Activated CD4-positive, alpha-beta T cell treated with anti-CD3 and anti-CD28 coated beads, Interleukin-2, amount 50 U/mL, for 16 hours (primary cell): ENCODE measurements at places on chromosomes 6 and 20.

DNA sequence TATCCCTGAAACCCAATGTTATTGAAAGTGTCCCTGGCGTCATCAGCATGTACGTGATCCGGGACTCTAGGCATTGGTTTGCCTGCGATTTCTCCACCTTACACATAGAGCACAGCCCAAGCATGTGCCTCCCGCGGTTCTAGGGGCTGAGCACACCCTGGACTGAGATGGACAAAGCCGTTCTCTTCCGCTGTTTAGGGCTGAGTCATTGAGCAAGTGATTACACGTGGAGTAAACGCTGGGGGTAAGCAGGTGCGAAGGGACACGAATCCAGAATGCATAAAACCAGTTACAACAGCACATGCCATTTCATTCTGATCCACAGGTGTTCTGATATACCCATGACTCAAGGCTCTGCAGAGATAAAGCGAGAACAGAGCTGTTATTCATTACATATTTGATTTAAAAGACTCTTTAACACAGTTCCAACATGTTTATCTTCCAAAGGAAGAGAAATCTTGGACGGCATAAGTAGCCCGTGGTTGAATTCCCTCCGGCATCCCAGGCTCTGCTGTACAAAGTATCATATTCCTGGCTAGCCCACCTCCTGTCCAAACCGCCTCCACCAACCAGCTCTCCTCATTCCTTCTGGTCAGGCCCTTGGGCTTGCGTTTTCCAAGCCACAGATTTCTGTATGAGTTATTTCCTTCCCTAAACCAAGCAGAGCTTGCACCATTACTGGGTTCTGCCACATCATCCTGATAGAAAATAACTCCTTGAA is 36.1 kb upstream of the THBS2 start:
- no peak for DNase-seq

GRCh38 chr20:36252511-36252910 is 16.2 kb downstream of the AAR2 start:
- no peak for DNase-seq

- peak; percentile 83 for DNase-seq
Measured at GRCh38 chr20:19828232-19828631, 70.2 kb downstream of the RIN2 start.

- no peak for DNase-seq
Measured at GRCh38 chr20:63847237-63848002, 13.9 kb upstream of the ABHD16B start.

GRCh38 chr6:23890543-23891227 is 235.3 kb upstream of the NRSN1 start:
- DNase-seq = no peak

GRCh38 chr6:110485491-110485890 is 9.1 kb upstream of the SLC22A16 start:
- no peak for DNase-seq

- peak; percentile 28 for DNase-seq
Measured at GRCh38 chr20:63658749-63659187, 656 bp downstream of the RTEL1 start.

DNA sequence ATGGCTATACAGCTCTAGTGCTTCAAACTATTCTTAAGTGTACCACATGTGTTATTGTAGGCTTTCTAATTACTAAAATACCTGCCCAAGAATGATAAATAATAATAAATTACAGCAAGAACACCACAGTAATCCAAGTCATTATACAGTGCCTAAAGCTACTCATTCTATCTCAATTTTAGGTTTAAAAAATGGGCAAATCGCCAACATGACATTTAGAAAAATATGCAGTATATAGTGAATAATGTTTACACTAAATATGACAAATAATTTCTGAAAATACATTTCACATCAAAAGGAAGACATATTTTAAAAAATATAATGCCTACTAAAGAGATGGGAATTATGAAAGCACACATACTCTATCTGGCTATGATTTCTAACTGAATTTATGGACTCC is 91.8 kb downstream of the MAN1A1 start:
- DNase-seq = no peak

DNA sequence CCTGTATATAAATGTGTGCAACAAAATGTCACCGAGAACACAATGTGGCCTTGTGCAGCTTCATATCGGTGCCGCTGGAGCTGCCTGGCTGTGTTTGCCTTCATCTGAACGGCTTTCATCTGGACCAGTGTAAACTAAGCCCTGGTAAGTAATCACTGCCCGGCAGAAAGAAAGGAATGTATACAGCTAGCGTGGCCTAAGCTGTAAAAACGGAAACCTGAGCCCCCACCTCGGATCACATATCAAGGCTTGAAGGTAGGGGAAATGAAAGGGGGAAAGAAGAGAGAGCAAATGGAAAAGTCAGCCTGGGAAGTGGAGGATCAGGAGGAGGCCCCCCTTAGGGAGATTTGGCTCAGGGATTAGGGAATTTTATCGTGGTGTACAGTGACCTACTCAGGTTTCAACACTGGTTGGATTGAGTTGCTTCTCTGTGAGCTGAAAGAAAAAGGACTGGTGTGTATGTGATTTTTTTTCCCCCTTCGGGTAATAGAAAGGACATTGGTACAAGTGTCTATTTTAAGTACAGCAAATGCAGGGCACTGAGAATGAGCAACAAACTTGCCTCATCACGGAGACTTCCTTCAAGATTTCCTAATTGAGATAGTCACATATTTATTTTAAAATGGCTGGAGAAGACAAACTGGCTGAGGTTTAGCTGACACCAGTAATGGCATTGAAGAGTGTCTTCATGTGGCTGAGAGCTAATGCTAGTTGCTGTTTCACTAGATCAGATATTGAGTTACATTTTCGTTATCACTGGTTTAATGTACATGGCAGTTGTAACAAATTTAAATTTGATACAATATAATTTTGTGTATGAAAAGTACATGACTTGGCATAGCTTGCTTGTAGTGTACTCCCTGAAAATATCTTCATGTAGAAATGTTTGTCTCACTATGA is 3.5 kb downstream of the SOBP start:
- DNase-seq = no peak

- DNase-seq = no peak
Measured at GRCh38 chr20:47791084-47791599, 5.9 kb upstream of the SULF2 start.

- no peak for DNase-seq
Measured at GRCh38 chr6:89640804-89641203, 2.3 kb upstream of the LYRM2 start.

GRCh38 chr6:1176567-1176966 is 135.3 kb upstream of the FOXQ1 start:
- DNase-seq = no peak

GRCh38 chr6:170443151-170443662 is 109.9 kb downstream of the PSMB1 start:
- no peak for DNase-seq

DNA sequence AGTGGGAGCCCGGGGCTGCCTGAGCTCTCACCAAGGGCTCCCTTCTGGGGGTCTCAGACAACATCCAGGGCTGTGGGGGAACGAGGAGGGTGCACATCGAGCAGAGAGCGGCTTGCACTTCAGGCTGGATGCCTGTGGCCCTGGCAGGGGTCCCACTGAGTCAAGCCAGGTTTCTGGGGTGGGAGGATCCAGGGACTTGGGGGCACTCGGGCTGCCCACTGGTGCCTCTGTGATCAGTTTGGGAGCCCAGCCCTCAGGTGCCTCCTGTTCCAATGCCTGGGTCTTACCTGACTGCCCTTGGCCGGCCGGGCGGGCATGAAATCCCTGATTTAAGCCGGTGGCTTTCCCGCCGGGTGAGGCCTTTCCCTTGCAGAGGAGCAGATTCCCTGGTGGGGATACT is 470 bp downstream of the COL20A1 start:
- no peak for DNase-seq

DNA sequence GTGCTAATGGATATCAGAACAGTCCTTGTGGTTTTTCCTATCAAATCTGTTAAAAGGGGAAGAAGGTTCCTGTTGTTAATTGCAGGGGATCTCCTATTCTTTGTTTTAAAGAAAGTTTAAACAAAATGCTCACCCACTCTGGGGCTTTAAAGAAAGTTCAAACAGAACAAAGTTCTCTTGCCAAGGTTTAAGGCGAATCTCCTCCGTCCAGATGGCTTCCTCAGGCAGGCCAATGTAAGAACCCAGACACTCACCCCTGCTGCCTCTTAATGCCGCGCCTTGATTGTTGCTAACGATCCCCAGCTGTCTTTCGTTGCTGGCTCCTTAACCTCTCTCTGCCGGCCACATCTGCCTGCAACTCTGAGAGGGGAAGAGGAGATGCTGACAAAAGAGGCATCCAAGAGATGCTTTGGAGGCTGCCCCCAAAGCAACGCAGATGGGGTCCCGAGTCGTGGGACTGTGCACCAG is 235.0 kb upstream of the PRDM1 start:
- no peak for DNase-seq

GRCh38 chr20:62675156-62675876 is 33.0 kb downstream of the SLCO4A1 start:
- no peak for DNase-seq

- no peak for DNase-seq
Measured at GRCh38 chr20:46375771-46376170, 30.6 kb downstream of the ELMO2 start.

- no peak for DNase-seq
Measured at GRCh38 chr20:47561603-47562583, 60.2 kb downstream of the NCOA3 start.

DNA sequence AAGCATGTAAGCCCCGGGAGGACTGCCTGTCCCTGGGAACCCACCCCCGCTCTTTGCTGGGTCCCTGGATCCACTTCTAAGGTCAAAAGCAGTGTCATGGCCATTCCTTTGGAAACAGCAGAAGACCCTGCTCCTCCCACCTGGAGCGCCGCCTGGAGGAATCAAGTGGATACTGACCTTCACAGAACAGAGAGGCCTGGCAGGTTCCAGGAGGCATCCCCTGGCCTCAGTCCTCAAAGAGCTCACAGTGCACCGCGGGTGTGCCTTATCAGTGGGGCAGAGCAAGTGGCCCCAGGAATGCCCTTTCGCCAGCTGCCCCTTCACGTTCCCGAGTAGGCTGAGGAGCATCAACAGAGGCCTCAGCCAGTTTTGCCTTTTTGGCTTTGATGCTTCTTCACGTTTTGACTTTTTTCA is 11.1 kb upstream of the SLC4A11 start:
- DNase-seq = no peak
